Cortex of kidney (tissue), 1 donor: ENCODE measurements at places on chromosomes 11 and 22.

GRCh38 chr11:131808470-131808869 is 438.1 kb downstream of the NTM start:
- no peak for DNase-seq

- DNase-seq = no peak
Observed at GRCh38 chr11:120925944-120926343, 98.0 kb upstream of the TBCEL start.

GRCh38 chr11:8167796-8168195 is 1.0 kb downstream of the RIC3 start:
- no peak for DNase-seq

DNA sequence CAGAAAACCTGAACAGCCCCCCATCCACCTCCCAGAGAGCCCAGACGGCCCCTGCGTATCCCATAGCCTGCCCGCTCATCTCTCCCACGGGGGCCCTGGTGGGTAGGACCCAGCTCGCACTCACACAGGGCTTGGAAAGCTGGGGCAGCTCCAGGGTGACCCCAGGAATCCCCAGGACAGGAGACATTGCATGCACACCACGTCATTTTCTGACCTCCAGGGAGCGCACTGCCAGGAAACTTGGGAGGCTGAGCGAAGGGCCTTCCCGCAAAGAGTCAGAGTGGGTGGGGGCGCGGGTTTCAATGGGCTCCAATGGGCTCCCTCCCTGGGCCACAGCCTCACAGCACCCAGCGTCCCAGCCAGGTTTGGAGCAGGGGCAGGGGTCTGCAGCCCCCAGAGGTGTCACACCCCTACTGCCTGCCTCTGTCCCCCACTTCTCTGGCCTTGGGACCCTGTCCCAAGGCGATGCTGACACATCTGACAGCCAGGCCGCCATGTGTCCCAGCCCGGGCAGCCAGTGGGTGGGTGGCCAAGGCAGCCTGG is 8.2 kb upstream of the SYT8 start:
- no peak for DNase-seq

DNA sequence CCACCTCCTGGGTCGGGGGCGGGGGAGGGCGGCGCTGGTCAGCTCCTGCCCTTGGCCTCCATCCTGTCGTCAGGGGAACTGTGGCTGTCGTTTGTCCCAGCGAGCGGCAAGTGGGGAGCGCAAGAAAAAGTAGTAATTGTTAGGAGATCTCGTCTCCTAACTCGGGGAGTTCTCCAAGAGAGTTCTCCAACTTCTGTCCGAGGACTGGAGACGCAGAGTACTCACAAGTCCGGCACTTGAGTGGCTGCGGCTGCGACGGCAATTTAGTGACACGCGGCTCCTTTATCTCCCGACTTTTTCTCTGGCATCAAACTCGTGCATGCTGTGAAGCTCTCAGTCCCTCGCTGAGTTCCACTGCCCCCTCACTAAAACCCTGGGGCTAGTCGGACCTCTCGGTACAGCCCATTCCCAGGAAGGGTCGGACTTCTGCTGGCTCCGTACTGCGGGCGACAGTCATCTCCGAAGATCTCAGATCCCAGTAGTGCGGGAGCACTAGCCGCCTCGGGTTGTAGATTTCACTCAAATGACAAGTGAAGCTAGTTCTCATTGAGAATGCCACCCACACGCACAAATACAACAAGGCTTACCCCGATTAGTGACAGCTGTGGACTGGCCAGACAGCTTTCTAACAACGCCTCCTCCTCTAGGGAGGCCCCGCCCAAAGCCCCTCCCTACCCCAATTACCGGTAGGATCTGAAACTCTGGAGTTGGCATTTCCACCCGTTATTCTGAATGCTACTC is at the start of gene PGR:
PGR (minus strand) TSS at position 611 of the 741 bp plus-strand sequence. CDS start 743 bp downstream, outside the sequence.
- DNase-seq = no peak

DNA sequence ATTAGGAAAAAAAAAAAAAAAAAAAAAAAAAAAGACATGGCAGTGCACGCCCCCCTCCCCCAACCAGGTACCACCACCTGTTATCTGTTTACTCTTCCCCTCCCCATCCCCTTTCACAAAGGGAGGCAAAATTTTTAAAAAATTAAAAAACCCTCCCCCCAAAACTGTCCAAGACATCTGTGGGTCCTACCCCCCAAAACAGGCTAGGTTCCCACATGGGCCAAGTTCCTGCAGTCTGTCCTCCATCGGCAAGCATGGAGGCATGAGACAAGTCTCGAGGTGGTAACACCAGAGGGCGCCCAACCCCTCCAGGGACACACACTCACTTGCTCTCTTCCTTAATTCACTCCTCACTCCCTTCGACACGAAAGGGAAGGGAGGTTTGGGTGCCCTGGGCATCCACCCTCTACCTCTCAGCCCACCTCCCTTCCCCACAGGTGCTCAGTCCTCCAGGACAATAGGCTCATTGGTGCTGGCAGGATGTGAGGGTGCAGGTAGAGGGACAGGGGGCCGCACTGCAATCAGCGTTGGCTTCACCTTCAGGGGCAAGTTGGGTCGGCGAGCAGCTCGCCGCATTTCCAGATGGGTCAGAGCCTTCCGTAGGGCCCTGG is 2.2 kb upstream of the TUT1 start:
- DNase-seq = no peak

DNA sequence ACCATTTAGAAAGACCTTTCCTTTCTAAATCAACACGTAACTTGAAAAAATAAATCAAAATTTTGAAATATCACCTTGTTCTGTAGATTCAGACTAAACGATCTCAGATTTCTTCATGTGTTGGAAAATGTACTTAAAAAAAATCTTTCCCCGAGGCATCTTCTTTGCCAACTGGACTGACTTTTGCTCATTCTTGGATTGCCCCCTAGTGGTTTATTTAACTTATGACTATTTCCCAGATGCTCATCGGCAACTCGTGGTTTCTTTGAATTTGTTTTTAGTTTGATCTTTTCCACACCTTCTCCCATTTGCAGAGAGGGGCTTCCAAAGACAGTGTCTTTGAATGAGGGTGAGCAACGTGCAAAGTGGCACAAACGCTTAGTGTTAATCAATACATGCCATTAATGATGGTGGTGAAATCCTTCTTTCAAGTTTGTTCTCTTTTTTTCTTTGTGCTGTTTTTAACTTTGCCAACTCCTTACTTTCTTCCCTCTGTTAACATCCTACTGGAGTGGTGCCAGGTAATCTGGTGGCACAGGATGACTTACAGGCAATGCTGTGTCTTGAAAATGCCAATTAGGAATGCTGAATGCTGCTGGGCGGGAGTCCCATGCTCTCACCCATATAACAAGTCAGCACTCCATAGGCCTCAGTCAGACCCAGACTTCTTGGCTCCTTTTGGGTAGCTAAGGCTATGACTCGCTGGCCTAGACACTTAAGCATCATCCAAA is 18.3 kb downstream of the PRSS23 start:
- no peak for DNase-seq

- no peak for DNase-seq
Observed at GRCh38 chr22:44669561-44669976, 32.4 kb upstream of the PRR5 start.

DNA sequence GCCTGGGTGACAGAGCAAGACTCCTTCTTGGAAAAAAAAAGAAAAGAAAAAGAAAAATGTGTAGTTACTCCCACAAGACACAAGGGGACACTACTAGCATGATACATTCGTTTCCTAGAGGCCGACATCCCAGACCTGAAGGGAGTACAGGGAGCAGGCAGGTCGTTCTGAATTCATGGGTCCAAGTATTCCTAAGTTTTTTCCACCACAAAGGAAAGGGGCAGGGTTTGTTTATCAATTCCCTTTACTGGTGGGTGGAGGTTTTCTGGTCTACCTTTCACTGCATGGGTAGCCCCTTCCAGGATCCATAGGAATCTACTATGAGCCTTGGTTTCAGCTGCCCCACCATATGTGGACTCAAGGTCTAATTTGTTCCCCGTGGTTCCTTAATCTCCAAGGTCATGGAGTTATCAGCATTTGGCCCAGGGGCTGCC is 11.8 kb downstream of the TIGD3 start:
- no peak for DNase-seq

DNA sequence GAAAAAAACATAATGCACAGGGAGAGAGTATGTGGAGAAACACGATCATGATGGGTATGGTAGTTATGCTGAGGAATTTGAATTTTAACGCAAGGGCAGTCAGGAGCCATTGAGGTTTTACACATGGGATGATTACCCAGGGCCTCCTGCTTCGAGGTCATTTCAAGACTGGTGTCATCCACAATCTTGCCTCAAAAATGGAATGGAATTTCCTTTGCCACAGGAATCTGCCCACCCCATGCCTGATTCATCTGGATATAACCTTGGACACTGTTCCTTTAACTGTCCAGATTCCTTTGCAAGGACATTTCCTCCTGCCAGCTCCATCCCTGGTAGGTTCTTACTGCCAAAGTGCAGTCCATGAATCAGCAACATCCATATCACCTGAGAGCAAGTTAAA is 655.9 kb upstream of the TENM4 start:
- no peak for DNase-seq

DNA sequence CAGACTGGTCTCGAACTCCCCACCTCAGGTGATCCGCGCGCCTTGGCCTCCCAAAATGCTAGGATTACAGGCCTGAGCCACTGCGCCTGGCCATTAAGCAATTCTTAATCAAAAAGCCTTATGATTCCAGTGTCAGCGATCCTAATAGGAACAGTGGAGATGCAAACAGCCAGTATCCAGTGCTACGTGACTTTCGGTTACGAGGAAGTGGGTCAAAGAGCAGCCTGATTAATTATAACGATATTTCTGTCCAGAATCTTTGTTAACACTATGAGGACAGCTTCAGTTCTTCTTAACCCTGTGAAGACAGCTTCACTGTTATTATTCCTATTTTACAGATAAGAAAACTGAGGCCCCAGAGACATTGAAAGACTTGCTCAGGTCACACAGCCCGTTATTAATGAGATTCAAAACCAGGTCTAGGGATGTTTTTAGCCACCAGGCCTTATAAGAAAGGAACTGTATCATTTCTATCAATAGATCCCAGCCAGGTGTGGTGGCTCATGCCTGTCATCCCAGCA is 17.3 kb upstream of the HMOX1 start:
- no peak for DNase-seq
